Putamen (tissue), 1 donor: ENCODE measurements at places on chromosomes 6 and 20.

GRCh38 chr6:7727946-7728854 lies 2.3 kb downstream of the BMP6 start:
- peak; percentile 37 for DNase-seq

GRCh38 chr6:75800708-75801505 lies 51.9 kb downstream of the MYO6 start:
- no peak for DNase-seq

DNA sequence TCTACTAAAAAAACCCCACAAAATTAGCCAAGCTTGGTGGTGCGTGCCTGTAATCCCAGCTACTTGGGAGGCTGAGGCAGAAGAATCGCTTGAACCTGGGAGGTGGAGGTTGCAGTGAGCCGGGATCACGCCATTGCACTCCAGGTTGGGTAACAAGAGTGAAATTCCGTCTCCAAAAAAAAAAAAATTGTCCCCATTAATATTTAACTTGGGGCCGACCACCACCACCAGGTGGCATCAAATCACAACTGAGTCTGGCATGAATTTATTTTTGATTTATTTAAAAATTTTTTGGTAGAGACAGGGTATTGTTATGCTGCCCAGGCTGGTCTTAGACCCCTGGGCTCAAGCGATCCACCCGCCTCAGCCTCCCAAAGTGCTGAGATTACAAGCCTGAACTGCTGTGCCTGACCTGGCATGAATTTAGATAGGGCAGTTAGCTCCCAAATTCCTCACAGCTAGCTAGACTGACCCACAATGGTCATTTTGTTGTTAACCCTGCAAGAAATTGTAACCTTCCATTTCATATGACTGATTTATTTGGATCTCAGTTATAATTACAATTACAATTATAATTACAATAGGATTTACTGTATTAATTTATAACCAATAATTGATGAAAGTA lies 17.1 kb upstream of the BEND3 start:
- no peak for DNase-seq

- no peak for DNase-seq
Measured at GRCh38 chr6:168631564-168631963, 190.6 kb downstream of the SMOC2 start.

DNA sequence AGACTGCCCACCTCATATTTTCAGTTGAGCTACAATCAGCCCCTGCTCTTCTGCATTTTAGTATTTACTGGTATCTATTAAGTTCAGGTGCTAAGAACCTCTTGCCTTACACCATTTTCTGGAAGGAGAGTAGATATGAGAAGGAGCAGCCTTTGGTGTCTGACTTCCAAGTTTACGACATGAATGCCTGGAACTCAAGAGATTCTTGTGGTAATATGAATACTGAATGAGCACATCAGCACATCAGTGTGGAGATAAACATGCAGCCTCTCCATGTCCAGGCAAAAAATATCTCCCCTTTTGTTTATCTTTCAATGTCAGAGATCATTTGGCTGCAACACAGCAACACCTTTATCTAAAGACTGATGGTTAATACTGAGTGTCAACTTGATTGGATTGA lies 65.8 kb upstream of the THEMIS start:
- no peak for DNase-seq
